Dorsolateral prefrontal cortex (tissue), 122 donors: ENCODE measurements at places on chromosomes 4 and X.

GRCh38 chr4:95798003-95798402 lies 41.9 kb upstream of the PDHA2 start:
- peak; percentile 7 for DNase-seq

DNA sequence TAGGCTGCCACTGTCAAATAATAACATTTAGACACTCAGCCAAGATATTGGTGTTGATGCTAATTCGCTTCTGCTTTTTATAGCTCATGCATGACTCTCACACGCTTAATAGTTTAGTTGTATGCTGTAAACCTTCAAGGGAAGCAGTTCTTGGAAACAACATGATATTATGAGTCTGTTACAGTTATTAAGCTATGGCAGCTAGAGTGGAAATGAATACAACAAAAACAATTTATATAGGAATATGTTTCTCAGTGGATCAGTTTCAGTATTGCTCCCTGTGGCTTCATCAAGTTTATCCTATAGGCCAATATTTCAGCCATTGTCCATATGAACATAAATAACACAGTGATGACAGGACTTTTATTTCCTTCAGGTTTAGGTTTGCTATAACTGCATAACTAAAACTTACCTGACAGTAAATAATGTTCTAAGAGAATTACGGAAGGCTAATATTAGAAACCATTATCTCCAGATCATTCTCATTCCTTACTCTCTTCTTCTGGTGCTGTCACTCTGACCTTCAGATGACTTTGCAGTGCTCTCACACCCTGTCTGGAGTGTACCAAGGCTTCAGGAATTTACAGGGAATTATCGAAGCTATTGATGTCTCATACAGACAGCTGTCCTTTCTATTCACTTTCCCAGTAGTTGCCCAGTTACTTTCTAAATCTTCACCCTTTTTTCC lies 555.0 kb downstream of the ANKRD50 start:
- DNase-seq, result no peak

DNA sequence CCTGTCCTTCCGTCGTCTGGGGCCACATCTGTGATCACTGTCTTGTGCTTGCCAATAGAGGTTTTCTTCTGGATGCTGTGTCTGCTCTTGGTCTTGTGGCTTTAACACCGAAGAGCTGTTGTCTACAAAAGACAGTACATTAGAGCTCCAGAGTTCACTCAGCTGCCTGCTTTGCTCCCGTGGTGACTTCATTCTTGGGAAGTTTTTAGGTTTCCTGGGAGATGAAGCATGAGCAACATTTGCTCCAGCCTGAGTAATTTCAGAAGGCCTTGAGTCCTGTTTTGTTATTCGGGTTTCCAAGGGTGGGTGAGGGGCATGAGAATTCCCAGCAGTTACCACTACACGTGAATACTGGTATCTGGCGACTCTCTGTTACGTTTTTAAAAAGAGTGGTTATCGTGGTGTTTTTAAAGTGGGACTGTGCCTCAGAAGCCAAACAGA lies 189.2 kb downstream of the SHROOM3 start:
- DNase-seq, result no peak

DNA sequence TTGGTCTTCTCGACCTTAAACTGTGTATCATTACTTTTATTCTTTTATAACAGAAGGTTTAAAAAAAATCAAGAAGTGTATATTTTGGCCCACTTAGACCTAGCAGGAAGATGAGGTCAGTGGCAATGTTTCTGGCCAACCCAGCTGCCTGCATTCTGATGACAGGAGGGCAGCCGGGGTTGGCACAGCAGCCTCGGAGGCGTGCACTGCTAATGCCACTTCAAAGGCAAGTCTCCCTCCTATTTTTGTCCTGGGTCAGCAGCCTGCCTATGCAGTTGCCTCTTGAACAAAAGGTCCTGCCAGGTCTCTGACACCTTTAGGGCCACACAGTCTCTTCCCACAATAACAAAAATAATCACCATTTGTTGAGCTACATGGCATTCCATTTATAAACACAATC lies 89.4 kb upstream of the MYOZ2 start:
- DNase-seq, result no peak

DNA sequence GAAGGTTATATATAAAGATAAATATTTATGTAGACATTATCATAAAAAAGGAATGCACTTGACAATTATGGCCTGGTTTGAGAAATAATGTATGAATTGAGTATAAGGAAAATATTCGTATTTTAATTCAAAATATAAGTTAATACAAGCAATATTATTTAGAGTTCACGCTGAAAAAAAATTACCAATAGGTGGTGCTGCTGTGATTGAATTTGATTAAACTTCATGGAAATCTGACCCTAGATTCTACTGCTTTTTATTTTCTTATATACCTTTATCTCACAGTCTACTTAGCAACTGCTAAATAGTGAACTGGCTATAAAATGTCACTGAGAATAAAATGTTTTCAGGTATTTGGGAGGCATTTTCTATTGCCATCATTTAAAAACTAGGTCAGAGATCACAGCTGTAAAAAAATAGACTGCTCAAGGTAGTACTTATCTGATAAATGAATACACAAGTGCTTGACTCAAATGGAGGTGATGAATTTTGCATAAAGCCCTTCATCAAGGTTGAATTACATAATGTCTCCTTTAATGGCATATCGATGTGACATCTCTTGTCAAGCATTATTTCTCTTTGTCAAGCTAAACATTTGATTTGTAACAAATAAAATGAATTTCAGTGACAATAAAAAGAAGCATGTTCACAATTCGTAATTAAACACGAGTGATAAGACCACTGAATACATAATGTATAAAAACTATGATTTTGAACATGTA lies 1638.8 kb upstream of the PCDH7 start:
- DNase-seq, result no peak

DNA sequence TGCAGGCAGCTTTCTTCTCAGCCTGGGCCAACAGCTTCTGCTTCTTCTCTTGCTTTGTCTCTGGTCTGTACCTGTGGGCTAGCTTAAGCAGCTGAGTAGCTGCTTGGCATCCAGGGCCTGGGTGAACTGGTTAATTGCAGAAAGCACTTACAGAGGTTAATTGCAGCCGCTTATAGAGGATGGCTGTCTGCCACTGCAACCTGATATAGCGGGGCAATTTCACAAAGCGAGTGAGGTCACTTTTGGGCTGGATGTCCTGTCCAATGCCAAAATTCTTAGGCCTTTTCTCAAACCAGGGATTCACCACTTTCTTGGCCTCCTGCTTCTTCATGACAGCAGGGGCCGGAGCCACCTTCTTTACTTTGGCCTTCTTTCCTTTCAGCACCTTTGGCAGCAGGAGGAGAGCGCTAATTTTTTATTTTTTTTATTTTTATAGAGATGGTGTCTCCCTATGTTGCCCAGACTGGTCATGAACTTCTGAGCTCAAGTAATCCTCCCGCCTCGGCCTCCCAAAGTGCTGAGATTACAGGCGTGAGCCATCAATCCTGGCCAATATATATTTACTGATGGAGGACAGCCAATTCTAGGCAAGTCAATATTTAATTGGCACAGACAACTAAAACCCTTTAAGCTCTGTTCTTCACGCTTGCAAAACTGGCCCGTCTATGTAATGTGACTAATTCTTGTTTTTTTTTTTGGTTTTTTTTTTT lies 61.0 kb downstream of the ENOPH1 start:
- no peak for DNase-seq

GRCh38 chr4:142473218-142473959 lies 372.7 kb downstream of the INPP4B start:
- DNase-seq, result no peak

DNA sequence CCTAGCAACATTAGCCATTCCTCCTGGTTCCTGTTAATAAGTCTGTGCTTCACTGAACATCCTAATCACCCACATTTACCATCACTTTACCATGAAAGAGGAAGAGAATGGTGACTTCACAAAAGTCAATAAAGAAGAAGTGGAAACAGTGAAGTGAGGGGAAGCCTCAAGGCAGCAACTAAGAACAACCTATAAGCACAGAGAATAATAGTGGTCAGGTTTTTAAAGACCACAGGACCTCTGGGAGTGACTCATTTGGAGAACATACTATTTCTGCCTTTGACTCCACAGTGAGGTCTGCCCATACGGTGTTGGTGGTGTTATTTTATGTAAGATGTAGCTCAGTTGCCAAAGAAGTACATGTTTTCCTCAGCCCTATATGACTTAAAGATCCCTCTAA lies 86.0 kb upstream of the TET2 start:
- DNase-seq, result no peak

DNA sequence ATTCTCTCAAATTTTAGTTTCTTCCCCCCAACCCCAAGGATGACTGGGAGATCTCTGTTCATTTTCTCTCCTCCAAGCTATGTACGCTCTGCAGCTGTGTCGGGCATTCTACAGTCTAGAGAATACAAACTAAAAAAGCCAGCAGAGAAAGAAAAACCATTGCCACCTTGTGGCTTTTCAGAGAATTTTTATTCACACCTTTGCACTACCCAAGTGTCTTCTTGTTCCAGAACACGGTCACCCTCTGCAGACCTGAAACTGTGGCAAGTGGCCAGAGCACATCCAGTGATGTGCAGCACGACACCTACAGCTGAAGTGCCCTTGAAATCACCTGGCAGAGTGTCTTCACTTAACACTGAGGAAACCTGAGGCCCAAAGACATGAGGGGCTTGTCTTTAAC lies 68.6 kb downstream of the CHST7 start:
- DNase-seq, result no peak

DNA sequence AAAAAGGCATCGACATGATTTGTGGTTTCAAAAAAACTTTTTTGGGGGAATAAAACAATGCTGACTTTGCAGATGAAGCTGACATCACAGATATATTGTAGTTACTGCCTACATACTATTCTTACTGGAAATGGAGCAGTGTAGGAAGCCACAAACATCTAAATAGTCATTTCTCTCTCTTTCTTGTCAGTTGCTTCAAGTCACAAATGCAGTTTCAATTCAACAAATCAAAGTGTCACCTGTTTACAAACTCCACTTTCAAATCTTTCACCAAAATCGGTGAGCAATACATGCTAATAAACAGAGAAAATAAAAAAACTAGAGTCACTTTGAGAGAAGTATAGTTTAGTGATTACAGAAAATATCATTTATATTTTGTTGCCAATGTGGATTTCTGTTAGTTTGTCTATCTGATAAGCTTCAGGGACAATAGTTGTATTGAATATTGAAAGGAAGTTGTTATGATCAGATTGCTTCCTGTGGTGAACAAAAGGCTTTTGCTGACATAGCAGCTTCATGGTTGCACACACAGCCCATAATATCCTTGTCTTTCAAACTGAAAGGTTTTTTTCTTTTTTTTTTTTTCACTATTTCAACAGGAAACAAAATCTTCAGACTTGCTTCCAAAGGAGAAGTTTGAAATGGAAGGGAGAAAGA lies 49.7 kb upstream of the PTPN13 start:
- DNase-seq, result no peak

DNA sequence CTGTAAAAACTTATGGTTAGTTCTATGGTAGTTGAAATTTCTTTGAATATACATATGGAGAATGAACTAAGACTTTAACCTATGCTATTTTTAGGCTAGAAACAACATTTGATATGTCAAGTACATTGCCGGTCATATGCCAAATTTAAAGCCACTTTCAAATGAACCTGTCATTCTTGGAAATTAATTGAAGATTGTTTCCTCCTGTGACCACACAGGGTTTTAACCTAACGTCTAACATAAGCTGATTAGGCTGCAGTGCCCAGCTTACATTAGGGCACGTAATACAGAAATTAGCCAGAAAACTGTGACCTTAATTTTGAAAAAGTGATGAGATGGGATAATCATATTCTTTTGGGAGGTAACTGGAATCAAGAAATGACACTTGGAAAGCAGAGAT lies 645.9 kb downstream of the FSTL5 start:
- no peak for DNase-seq

DNA sequence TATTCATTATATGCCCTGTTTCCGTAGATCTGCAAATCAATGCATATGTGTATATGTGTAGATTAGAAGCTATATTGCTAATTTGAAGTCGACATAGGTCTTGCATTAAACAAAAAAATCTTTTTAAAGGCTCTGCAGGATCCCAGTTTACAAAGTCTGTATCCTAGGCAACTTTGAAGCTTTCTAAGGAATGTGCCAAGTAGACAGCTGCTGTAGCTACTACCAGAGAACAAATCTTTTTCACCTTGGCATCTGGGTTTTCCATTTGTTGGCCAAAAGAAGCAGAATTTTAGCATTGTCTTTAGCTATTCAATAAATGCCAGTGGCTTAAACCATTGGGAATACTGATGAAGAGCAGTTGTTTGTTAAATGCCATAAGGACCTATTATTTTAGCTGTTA lies 88.0 kb downstream of the NAA11 start:
- no peak for DNase-seq

DNA sequence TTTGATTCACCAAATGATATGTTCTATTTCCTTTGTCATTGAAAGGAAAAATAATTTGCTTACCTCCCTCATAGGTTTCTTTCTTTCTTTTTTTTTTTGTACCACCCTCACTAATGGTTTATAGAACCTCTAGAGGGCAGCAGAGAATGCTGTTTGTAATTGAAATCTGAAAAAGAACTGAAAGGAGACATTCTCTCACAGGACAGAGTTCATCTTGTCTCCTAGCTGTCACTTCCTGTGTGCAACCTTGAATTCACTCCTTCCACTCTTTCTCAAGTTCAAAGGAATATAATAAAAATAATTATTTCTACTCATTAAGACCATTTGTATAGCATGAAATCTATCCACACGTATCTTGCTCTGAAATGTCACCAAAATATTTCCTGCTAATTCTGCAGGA lies 51.0 kb downstream of the GUCY1B1 start:
- DNase-seq, result no peak

- DNase-seq, result no peak
Measured at GRCh38 chr4:189832528-189832927, 108.1 kb upstream of the FRG1 start.

GRCh38 chr4:61320154-61320553 lies 120.0 kb downstream of the ADGRL3 start:
- no peak for DNase-seq

GRCh38 chrX:13863324-13863723 lies 46.4 kb upstream of the GPM6B start:
- no peak for DNase-seq

DNA sequence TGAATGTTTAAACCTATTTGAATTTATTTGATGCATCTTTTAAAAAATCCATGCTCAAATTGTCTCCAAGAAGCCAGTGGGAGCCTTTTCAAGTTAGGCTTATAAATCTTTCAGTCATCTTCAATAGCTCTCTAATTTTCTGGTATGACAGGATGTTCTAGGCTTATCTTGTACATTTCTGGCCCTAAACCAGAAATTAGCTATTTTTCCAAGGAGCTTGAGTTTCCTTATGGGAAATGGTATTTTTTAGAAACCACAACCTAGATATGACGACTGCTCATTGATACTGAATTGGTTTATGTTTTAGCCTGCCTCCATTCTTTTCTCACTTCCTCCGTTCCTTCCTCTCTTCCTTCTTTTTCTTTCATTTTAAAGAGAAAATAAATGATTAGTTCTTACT lies 172.3 kb downstream of the SPRY1 start:
- no peak for DNase-seq

DNA sequence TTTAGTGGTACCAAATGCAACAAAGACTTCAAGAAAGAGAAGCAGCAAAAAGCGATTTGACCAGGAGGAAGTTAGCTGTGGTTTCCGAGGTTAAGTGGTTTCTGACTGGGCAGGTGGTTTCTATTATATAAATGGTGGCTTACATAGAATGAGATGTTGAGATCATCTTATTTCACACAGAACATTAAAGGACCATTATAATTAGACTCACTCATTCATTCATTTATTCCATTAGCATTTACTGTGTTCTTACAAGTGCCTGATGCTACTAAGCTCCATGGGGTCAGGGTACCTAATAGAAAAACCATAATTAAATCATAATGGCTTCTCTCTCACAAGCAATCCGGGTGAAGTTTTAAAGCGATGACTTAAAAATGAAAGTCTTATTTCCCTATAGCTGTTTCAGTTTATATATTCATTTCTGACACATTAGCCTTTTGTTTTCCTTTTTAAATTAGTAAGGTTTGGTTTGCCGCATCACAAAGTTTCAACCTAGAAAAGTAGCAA lies 10.6 kb downstream of the TSPAN6 start:
- DNase-seq, result no peak
